ENCODE measurements at places on chromosomes 2 and 18. TPM values are rescaled to one million over a fixed set of nuclear protein-coding genes. Genes with fewer than 3 reads are reported as not detected.

DNA sequence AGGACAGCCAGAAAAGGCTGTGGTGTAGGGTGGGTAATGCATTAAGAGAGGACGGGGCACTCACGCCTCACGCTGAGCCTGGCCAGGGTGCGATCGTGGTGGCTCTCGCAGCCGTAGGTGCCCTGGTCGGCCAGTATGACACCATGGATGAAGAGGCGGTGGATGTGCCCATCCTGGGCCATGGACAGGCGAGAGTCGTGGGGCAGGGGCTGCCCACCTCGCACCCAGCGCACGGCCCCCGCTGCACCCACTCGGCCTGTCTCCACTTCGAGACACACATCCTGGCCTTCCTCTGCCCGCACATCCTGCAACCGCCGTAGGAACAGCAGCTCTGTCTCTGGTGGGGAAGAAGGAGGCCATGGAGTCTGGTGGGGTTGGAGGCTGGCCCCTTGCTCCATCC, 12.1 kb downstream of the TMEM198 start:
- no peak for DNase-seq

DNA sequence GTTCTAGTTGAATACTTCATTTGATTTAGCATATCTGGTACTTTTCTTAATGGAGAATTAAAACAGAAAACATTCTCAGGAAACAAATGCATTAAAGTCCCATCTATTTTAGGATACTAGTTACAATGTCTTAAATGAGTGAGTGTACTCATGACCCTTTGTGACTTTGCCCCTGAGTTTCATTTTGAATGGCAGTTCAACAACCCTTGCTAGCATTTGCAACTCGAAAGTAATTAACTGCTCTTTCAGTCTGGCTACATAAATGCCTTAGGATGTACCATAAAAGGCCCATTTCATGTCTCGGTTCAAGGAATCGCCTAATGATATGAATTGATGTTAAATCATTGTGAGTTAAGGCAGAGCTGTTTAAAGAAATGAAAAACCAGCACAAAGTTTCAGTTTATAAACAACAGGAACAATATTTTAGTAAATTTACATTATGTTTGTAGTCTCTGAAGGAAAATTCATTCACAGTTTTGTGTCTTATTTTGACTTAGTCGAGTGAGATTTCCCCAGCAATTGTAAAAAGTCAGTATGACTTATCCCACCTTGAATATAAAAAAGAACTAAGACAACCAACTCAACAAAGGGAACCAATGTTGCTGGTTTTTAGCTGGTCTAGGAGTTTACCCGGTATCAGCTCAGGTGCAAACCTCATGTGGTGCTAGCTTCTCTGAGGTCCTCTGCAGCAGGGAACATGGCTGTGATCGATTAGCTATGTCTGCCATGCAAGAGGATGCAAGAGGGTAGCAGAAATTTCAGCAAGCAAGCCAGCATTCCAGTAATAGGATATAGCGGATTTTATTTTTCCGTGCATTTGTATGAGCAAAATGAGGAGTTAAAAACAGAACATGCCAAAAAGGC, 386.2 kb downstream of the PTPRM start:
- no peak for DNase-seq

DNA sequence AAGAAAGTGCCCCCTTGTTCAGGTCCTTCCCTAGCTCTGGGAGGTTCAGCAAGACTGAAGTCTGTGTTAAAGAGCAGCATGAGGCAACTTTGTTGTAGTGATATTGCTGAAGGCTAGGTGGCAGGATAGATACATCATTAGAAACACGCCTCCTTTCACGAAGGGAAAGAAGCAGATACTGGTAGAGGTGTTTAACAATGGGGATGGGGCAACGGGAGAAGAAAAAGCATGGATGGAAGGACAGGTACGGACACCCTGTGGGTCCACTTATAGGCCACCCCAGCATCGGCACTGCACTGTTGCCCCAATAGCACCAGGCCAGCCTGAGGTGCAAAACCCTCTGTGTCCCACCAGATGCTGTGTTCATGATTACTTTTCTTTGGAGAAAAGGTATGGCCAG, 3.5 kb upstream of the IGFBP5 start:
- no peak for DNase-seq

- DNase-seq = no peak
These were observed at the start of gene SPATA3 for GRCh38 chr2:230995821-230996220. SPATA3 (plus strand) TSS chr2:230996121; CDS start chr2:230996234, 113 bp downstream.

DNA sequence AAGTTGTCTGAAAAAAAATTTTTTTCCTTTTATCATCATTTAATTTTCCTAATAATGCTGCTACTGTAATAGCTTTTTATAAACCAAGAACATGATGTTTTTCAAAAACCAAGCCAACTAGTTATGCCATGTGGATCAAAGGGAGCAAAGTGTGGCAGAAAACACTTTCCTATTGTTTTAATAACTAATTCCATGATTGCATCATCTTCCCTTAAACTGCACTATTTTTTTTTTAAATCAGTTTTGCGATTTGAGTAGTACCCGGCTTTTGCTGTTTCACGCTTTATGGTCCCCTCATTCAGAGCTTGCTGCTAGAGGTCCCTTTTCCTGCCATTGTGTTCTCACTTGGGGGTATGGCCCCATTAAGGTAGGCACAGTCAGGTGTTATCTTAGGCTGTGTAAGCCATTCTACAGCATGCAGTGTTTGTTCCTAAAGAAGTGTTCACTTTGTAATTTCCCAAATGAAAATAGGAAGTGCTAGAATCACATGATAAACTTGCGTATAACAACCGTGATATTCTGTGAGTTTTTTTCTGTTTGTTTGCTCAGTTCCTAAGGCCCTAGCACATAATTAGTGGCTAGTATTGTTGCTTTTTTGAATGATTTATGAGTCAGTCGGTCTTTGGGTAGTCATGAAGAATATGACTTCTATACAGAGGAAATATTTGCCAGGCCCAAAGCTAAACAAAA, 225.8 kb downstream of the PTGR3 start:
- no peak for DNase-seq

DNA sequence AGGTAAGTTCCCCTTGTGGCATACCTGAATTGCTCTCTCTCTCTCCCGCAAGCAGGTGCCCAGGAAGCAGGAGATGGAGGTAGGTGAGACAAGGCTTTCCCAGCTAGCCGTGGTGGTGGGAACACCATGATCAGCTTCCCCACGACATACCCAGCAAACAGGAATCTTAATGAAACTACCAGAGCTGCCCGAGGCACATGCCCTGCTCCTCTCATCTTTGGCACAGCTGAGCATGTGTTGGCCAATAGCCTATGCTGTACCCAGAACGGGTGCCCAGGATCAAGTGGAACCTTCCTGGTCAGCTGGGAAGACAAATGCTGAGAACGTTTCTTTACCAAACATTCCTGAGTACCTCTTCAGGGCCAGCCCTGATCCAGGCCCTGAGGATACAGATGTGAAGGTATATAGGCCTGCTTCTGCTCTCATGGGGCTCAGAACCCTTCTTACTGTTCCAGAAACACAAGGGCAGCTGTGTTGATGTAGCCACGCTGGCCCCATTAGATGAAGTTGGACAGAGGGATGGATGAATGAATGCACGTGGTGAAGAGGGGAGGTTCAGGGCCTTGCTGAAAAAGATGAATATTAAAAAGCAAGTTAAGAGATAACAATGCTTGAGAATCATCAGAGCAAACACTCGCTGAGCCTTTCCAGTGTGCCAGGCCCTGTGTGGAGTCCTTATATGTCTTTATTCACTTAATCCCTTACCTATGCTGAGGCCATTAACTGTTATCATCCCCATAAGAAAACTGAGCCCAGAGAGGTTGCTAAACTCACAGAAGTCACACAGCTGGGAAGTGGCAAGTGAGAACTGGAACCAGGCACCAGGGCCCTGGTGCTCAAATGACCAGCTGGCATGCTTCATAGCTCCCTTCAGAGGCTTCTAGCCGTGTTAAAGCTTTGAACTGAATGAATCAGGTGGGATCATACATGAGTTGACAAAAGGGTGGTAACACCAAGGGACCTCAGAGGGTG, 68.8 kb upstream of the TMEM247 start:
- DNase-seq = no peak

DNA sequence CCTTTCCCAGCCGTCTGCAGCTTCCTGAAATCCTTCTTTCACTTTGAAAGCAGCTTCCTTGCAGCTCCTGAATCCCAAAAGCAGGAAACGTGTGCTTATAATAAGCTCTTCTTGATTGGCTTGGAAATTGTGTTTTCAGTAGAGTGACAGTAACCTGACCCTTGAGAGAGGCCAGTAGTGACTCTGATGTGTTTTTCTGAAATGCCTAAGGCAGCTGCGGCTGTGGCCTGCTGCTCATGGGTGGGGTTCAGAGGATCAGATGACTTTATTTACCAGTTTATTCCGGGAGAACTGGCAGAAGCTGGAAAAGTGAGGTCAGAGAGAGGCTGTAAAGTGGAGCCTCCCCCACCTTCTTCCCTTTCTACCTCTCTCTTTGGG, 31.9 kb upstream of the RPIA start:
- no peak for DNase-seq

DNA sequence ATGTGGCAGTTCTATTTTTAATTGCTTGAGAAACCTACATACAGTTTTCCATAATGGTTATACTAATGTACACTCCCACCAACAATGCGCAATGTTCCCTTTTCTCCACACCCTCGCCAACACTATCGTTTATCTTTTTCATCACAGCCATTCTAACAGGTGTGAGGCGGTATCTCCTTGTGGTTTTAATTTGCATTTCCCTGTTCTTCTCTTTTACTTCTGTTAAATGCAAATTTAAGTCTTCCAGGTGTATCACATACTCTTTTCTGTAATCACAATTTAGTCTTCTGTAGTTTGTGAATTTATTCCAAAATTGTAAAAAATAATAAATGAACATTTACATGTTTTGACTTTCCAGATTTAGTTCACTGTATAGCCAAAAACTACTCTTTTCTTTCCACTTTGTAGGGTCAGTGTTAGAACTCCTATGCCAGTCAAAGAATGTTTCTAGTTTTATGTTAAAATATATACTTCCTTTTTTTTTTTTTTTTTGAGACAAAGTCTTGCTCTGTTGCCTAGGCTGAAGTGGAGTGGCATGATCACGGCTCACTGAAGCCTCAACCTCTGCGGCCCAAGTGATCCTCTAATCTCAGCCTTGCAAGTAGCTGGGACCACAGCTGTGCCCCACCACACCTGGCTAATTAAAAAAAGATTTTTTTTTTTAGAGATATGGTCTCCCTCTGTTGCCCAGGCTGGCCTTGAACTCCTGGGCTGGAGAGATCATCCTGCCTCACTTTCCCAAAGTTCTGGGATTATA, 15.4 kb upstream of the ACYP2 start:
- no peak for DNase-seq

DNA sequence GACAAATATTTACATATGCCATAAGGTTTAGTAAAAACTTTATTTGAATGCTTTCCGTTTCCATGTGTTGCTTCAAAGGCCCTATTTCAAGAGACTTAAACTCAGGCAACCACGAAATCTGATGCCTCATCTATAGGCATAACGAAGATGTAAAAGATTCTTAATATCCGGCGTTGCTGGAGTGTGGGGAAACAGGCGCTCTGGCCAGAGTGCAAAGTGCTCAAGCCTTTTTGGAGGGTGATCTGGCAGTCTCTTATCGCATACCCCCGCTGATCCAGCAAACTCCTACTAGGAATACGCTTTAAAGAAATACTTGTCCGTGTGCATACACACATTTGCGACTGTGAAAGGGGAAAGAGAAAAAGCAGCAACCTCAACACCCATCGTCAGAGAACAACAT, 108.8 kb downstream of the NOL10 start:
- no peak for DNase-seq

- DNase-seq = no peak
These were observed 1093.6 kb downstream of the SUCLG1 start for GRCh38 chr2:83365476-83365875.

DNA sequence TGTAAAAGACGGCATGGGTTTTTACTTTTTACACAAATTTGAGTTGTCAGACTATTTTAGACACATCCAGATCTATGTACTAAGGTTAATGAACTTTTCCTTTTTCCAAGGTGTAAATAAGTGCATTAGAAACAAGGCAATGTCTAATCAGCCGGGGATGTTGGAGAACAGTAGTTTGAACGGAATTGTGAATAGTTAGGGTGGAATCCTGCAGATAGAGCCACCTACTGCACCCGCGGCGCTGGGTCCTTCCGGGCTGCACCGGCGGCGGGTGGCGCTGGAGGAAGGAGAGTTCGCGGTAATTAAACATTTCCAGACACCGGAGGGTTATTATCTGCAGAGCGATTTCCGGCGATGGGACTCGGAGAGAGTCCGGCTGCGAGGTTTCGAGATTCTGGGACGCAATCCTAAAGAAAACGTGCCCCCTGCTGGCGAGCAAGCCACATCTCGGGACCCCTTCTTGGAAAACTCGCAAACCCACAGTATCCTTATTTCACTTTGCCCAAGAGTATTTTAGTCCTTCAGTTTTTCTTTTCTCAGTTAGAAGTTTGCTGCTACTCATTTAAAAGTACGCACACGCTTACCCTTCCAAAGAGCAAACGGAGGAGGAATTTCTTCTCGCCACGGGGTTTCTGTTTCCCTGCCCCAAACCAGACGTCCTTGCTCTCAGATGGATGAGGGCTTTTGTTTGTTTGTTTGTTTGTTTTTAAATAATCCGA, 4.5 kb upstream of the OSR1 start:
- no peak for DNase-seq

DNA sequence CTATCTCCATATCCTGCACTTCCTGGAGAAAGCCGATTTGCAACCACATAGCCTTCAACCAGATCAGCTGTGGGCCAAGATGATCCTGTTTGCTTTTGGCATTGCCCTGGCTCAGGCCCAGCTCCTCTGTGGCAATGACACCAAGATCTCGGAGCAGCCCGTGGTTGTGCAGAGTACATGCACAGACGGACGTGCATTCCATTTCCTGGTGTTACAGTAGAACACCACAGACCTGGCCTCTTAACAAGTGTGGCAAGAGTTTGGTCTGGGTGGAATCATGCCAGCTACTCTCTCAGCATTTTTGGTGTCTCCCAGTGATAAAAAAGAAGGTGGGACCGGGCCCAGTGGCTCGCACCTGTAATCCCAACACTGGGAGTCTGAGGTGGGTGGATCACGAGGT, 20.0 kb downstream of the MALT1 start:
- no peak for DNase-seq

DNA sequence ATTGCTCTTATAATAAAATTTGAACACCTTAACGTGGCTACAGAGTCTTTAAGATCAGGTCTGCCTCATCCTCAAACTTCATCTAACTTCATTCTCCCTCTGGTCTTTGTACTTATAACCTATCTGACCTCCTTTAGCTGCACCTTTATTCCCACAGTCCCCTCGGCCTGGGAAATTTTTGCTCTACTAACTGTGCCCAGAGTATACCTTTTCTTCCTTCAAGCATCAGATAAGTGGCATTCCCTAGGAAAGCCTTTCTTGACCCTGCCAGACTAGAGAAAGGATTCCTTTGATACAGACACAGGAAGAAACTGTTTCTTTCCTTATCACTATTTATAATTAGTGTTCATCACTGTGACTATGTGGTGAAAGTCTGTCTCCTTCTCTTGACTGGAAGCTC, 79.2 kb upstream of the RPRM start:
- DNase-seq = no peak

LOXHD1 gene
- 5.5 TPM for total RNA-seq

SLC9A4 gene
- total RNA-seq = not detected

LYPD6B gene
- not detected for total RNA-seq

NTSR2 gene
- total RNA-seq = not detected

SERPINB5 gene
- total RNA-seq = 0.63 TPM

C2orf72 gene
- total RNA-seq = not detected

Data from thoracic aorta (tissue), 2 donors.